ENCODE measurements at places on chromosomes 5 and 9.
A peak's percentile ranks its signal among the peaks of the same experiment; 100 is the strongest.

- DNase-seq = no peak
These were observed 23.9 kb downstream of the SECISBP2 start for GRCh38 chr9:89342213-89342612.

GRCh38 chr9:124257844-124258606, at the start of gene NEK6:
Gene NEK6, plus strand, starts transcription at chr9:124257949. Its CDS starts 44,016 bp downstream, at chr9:124301965.
- DNase-seq = peak; percentile 78

- no peak for DNase-seq
These were observed 48.1 kb upstream of the RIOK2 start for GRCh38 chr5:97231025-97231636.

GRCh38 chr5:111401906-111402305, 110.4 kb downstream of the STARD4 start:
- DNase-seq = no peak

DNA sequence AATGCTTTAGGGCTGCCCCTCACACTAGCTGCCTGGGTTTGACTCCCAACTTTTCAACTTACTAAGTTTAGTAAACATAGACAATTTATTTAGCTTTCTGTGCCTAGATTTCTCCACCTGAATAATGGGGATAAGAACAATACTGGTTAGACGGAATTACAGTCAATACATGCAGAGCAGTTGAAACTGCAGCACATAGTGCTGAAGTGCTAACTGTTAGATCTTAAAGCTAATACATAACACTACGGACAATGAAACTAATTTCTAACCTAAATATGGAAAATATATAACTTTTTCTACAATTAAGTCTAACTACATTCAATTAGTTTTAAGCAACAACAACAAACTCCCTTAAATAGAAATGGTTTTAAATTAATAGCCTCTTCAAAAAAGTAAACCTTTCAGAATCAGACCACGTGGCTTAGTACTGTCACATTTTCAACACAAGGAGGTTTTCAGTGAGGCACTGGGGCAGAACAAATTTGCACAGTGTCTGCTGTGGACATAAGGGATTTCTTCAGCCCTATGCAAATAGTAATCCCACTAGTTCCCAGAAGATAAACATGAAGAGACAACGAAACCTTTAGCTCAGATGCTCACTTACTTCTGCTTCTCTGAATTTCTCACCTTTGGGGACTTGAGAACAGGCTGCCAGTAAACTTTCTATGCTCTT, 293.4 kb downstream of the EDIL3 start:
- DNase-seq = no peak

- peak; percentile 14 for DNase-seq
These were observed 18.4 kb upstream of the ERGIC1 start for GRCh38 chr5:172815631-172816030.

- peak; percentile 36 for DNase-seq
These were observed 145.3 kb upstream of the RAPGEF1 start for GRCh38 chr9:131885144-131885609.

DNA sequence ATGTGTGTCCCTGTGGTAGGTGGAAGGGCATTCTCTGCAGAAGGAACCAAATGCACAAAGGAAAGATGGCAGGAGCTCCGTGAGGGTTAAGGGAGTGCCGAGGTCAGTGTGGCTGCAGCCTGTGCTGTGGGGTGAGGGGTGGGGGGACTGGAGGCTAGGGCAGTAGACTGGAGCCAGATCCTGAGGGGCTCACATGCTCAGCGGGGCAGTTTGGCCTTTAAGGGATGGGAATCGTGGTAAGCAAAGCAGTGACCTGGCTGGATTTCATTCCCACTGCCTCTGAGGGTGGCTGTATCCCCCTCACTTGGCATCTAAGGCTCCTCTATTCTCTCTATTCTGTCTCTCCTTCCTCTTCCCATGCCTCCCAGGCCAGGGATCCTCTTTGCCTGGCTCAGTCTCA, 15.6 kb downstream of the PITX1 start:
- DNase-seq = peak; percentile 8

DNA sequence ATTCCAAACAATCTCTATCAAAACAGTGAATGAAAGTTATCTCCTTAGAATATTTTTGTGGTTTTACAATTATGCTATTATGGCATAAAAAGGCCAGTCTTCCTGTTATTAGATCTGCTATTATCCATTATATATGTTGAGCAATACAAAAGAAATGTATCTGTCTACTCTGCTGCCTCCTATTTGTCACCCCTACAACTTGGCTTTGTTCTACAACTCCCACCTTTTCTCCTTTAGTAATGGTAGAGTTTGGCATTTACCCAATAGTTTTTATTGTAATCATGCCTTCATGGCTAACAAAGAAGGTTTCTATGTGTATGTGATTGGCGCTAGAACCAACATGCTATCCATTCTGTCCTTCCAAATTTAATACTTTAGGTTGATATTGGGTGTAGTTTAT, 189.2 kb upstream of the PRDM9 start:
- no peak for DNase-seq

GRCh38 chr5:78132507-78132906, 162.0 kb downstream of the AP3B1 start:
- DNase-seq = no peak

- no peak for DNase-seq
These were observed 8.1 kb upstream of the PTPN3 start for GRCh38 chr9:109506097-109506712.

- DNase-seq = no peak
These were observed 175.8 kb downstream of the RAPGEF6 start for GRCh38 chr5:131459216-131459615.

DNA sequence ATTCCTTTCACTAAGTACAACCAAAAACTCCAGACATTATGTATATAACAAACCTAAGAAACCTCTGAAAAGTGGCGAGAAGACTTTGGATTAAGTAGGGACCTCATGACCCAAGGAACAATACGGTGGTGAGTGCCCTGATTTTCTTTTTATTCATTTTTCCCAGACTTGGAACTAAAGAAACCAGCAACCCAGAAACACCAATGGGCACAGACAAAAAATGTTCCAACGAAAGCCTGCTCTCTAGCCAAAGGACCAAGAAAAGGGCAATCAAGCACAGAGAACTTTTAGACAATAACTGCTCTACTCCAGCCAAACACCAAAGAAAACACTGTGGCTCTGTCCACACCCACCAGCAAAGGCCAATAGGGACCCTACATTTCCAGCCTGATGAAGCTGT, 66.2 kb upstream of the SSBP2 start:
- no peak for DNase-seq

GRCh38 chr5:169945831-169946261, 34.4 kb downstream of the INSYN2B start:
- DNase-seq = no peak

- no peak for DNase-seq
These were observed 18.7 kb upstream of the CYFIP2 start for GRCh38 chr5:157247267-157247666.

DNA sequence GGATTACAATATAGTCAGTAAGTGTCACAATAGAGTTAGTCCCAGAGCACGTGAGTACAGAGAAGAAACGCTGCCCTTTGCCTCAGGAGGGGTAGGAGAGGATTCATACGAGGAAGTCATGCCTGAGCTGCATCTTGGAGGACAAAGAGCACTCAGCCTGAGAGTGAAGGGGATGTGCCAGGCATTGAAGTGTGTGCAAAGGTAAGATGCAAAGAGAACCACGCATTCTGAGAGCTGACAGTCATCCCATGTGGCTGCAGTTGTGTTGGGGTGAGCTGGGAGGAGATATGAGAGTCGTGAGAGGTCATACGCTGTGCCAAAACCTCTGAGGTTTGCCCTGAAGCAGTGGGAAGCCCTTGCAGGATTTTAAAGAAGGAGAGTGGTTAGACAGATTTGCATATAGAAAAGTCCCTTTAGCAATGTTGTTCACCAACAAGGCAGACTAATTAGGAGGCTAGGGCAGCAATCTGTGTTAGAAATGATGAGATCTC, 97.5 kb downstream of the PIP5K1B start:
- DNase-seq = no peak

DNA sequence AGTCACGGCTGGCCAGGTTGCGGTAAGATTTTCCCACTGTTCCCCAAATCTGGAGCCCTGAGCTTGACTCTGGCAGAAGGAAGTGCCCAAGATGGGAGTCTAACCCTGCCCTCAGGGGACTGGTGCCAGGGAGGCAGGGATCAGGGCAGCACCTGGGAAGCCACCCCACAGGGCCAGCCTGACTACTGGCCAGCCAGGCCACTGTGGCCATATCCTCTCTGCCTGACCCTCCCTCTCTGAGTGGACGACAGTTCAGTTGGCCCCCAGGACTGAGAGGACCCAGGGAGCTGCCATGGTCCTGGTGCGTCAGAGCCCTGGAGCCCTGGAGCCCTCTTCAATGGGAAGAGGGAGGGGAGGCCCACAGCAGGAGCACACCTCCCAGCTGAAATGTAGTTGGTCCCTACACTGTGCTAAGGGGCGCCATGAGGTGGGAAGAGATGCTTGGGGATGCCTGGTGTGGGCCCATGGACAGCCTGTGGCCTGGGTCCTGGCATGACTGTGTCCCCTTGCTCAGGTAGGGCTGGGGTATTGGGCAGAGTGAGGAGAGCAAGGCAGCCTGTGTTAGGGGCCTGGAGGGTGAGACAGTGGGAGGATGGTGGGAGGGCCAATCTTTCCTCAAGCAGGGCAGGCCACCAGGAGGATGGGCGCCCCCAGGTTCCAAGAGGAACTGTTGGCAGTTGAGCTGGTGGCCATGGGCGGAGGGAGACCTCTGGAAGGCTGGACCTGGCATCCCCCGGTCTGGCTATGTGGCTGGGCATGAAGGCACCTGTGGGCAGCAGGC, 81.1 kb downstream of the PHF2 start:
- DNase-seq = peak; percentile 45

DNA sequence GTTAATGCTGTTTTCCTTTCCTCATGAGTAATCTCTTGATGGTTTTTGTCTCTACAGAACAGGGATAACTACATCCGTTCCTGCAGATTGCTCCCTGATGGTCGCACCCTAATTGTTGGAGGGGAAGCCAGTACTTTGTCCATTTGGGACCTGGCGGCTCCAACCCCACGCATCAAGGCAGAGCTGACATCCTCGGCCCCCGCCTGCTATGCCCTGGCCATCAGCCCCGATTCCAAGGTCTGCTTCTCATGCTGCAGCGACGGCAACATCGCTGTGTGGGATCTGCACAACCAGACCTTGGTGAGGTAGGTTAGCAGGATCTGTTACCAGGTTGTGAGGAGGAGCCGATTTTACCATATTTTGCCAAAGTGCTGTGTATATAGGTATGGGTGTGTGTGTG, 148.2 kb downstream of the TLE4 start:
- no peak for DNase-seq

GRCh38 chr9:38362852-38363588, 29.5 kb upstream of the ALDH1B1 start:
- peak; percentile 55 for DNase-seq

DNA sequence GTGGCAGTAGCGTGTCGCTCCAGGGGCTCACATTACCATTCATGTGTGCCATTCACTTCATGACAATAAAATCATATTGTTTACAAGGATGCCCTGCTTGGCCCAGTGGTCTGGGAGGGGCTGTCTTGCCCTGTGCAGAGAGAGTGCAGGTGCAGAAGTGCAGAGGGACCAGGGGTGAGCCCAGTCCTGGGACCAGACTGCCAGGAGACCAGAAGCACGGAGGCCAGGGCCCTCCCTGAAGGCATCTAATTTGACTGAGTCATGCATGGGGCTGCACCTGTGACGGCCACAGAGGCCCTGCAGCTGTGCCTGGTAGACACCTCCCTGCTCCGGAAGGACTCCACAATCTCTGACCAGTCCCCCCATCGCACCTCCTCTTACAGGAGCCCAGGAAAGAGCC, 164.4 kb upstream of the FOXD4L5 start:
- peak; percentile 45 for DNase-seq

GRCh38 chr9:8268881-8269280, 469.3 kb upstream of the DMAC1 start:
- no peak for DNase-seq

DNA sequence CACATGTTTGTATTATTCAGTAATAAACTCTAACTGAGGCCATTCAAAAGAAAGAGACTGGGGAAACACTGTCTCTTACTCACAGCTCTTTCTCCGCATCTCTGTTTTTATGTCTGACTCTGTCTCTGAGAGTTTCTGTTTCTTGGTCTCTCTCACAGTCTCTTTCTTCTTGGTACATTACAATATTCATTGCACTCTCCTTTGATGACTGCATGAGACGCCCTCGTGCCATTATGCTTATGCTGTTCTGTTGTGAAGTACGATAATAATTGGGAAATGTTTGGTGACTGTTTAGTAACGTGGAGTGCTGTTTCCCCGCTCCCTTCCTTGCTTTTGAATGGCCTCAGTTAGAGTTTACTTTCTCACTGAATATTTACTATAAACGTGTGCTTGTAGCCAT, 25.3 kb upstream of the TLX3 start:
- no peak for DNase-seq

GRCh38 chr9:135905380-135906258, 1.7 kb downstream of the CAMSAP1 start:
- peak; percentile 90 for DNase-seq

DNA sequence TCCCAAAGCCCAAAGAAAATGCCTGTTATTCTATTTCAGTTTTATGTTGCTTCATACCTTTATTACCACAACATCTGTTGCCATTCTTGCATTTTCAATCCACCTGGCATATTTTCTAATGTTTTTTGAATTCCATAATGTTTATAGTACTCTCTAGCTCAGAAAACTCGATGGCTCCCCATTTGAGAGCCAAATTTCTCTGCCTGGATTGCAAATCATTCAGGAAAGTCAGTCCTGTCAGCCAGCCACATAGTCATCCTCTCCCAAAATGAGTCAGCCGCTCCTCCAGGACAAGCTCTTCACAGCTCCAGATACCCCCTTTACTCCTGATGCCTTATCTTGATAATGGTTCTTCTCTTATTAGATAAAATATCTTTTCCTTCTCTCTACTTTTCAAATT, 78.2 kb upstream of the ADCY2 start:
- no peak for DNase-seq

DNA sequence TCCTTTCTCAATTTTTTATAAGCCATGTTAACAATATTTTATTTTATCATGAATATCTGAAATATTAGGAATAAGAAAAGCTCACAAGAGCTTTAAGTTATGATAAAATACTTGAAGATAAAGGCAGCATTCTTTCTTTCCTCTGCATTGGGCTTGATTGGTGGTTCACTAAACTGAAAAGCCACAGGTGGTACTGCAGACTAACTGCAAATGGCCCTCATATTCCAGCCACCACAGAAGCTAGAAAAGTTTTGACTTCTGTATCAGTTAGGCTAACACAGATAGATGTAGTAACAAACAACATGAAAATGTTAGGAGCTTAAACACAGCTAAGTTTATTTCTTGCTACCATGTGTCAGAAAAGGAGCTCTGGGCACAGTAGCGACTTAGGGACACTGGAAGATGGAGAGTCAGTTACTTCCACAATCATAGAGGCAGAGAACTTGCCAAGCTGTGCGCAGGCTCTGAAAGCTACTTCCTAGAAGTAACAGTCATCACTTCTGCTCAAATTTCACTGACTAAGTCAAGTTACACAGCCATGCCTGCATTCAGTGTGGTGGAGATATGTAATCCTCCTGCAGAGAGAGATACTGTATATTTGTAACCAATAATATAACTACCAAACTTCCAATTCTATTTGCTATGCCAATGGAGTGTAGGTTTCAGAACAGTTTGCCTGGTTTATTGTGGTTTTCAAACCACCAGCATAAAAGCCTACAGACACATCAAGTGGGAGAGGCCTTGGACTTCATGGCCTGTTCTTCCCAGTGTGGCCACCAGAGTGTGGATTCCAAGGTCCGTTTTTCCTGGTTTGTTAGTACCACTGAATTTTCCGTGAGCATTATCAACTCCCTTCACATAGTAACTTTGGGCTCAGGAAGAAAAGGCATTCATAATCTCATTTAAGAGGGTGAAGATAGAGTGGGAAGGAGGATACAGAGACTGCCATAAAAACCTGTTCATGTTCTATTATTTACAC, 268.3 kb downstream of the PJA2 start:
- no peak for DNase-seq

- DNase-seq = peak; percentile 49
These were observed 170.2 kb downstream of the GAPVD1 start for GRCh38 chr9:125431741-125432271.

- no peak for DNase-seq
These were observed 54.8 kb upstream of the NCS1 start for GRCh38 chr9:130117376-130117775.
